ENCODE measurements at places on chromosomes 7 and 10.

DNA sequence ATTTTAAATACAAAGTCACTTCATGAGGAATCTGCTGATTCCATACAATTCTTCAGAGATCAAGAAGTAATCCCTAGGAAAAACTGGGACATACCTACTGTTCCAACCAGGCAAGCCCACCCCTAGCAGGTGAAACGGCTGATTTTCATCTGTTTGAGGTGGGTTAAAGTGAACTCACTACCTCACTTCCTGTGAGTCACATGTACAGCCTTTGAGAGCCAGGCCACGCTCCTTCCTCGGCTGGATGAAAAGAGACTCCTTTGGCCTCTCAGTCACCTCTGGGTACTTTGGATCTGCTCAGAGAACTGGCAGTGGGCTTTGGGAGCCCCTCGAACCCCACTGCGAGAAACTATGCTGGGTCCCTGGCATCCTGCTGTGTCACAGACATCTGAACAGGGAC is 68.2 kb downstream of the CHST15 start:
- no peak for DNase-seq

DNA sequence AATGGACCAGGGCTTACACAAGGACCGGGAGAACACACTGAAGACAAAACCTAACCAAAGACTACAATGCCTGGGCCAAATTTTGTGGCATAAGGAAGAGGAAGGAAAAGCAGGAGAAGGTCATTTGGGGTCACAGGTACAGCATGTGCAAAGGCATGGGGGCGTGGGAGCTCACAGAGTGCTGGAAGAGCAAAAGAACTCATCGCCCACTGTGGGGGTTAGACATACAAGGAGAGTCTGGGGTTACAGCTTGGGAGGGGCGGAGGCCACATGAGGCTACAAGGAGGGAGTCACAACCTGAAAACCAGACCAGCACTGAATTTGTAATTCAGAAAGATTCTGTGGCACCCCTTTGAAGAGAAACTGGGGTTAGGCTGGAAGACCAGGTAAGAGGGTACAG is 9.7 kb downstream of the PUS7 start:
- DNase-seq, result no peak

- DNase-seq, result no peak
These were observed 574.3 kb upstream of the GHITM start for GRCh38 chr10:83564889-83565588.

DNA sequence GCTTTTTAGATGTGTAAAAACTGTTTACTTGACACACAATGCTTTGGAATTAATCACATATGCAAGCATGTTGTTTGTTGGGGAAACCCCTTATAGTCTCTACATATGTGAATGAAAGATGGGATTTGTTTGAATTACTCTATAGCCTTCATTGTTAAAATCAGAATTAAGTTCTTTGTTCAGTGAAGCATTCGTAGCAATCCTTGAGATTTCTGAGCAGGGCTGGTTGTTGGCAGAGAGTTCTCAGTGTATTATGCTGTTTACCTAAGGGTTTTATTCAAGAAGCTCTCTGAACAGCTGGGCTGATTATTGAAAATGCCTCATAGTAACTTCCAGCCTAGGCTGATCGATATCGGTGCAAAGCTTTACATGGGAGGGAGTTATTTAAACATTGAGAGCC is 190.9 kb downstream of the VTI1A start:
- no peak for DNase-seq

GRCh38 chr7:90726120-90726519 is 130.0 kb downstream of the CDK14 start:
- no peak for DNase-seq

- DNase-seq, result no peak
These were observed 92.8 kb downstream of the ST7 start for GRCh38 chr7:117045927-117046710.

DNA sequence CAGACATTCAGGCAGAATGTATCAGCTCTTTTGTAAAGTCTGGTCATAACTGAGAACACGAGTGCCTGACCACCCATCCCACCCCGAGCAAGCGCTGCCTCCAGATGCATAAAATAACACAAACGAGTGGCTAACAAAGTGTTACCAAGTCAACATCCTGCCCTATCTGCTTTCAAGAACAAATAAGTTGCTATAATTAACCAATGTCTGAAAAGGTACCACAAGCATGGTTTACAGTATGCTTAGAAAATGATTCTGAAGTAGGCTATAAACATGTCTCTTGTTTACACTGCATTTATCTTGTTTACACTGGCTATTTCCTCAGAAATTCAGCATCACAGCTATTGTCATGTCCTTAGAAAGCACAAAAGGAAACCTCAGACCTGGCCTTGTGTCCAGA is 49.5 kb downstream of the PIK3AP1 start:
- DNase-seq, result no peak

GRCh38 chr10:78594559-78595268 is 474.1 kb upstream of the ZMIZ1 start:
- DNase-seq, result no peak

DNA sequence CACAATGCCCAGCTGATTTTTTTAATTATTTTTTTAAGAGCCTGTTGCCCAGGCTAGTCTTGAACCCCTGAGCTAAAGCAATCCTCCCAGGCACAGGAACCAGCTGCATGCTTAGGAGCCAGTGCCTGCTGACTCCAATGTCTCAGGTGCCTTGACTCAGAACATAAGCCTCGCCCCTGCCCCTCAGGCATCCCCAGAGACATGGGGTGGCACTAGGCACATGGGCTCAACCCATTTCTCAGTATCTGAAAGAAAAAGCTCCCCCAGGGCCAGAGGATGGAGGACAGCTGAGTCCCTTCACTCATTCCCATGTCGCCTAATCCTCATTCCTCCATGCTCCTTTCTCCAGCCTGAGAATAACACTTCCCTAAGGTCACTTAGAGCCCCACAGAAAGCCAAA is 39.1 kb downstream of the KCNH2 start:
- DNase-seq, result no peak

DNA sequence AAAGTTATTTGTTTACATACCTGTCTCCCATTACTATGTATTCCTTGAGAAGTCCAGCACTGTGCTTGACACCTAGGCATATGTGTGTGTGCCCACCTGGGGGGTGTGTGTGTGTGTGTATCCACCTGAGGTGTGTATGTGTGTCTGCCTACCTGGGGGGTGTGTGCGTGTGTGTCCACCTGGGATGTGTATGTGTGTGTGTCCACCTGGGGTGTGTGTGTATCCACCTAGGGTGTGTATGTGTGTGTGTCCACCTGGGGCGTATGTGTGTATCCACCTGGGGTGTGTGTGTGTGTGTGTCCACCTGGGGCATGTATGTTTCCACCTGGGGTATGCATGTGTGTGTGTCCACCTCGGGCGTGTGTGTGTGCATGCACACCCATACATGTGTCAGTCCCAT is 603.5 kb downstream of the PHTF2 start:
- DNase-seq, result no peak

- DNase-seq, result no peak
These were observed 5.0 kb downstream of the AKR1B10 start for GRCh38 chr7:134532180-134532953.

- no peak for DNase-seq
These were observed 499 bp downstream of the GAL3ST4 start for GRCh38 chr7:100167912-100168323.

- no peak for DNase-seq
These were observed 534 bp downstream of the FZD9 start for GRCh38 chr7:73433924-73434700.
